ENCODE measurements at places on chromosomes 4 and X.

DNA sequence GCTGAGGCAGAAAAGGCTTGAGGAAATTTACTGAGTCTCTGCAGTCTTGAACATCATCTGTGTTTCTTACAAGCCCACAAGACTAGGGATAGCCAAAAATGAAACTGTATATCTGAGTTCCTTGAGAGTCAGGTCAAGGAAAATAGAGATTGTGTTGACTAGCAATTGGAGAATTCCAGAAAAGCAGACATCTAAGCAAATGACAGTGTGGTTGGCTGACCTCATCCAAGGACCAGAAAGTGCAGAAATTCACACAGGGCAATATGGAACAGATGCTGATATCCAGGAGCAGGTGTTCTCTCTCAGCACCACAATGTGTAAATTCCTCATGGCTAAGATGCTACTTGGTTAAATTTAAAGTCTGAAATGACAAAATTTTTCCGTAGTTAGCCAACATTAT is 146.4 kb downstream of the VEGFC start:
- no peak for DNase-seq

GRCh38 chr4:87838205-87838604 is 5.4 kb downstream of the MEPE start:
- DNase-seq: no peak

- no peak for DNase-seq
These were observed 8.8 kb downstream of the DIPK2B start for GRCh38 chrX:45191820-45192409.

GRCh38 chrX:136794080-136794479 is 13.3 kb upstream of the ARHGEF6 start:
- DNase-seq: no peak

DNA sequence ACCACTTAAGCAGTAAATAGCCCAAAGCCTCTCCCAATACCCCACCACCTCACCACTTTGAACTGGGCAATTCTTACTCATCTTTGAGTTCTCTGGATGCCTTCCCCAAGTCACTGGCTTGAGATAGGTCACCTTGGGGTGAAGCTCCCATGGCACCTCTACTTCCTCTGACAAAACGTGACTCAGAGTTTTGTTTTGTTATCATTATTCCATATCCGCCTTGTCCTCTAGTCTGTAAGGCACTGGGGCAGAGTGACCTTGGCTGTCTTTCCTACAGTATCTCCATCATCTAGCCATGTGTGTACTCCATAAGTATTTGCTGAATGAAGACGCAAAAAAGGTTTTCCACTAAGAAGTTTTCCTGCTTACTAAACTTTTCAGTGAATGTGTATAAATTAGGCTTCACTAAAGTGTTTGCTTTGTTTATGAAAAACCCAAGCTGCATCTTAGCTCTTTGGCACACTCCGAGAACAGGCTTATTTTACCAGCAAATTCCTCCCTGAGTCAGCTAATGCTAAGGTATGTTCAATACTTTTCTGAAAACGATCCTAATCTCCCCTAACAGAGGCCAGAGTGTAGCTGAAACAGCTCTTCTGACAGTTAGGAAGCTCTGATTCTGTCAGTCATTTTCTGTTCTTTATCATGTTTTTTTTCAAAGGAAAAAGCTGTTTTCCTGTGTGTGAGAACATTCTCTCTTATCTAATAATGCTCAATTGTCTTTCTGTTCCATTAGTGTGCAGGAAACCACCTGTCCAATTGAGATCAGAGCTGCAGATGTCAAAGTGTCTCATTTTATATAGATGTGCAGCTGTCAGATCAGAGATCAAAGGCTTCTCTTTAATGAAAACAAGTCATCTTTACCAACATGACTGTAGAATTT is 30.2 kb upstream of the TSPAN5 start:
- no peak for DNase-seq

Data from activated effector memory CD4-positive, alpha-beta T cell treated with Interleukin-2 at 50 U/mL for 16 hours (primary cell).